ENCODE measurements at places on chromosomes 12 and 14.
A peak's percentile ranks its signal among the peaks of the same experiment; 100 is the strongest.

GRCh38 chr12:116603546-116604177, 44.5 kb downstream of the MAP1LC3B2 start:
- no peak for DNase-seq

DNA sequence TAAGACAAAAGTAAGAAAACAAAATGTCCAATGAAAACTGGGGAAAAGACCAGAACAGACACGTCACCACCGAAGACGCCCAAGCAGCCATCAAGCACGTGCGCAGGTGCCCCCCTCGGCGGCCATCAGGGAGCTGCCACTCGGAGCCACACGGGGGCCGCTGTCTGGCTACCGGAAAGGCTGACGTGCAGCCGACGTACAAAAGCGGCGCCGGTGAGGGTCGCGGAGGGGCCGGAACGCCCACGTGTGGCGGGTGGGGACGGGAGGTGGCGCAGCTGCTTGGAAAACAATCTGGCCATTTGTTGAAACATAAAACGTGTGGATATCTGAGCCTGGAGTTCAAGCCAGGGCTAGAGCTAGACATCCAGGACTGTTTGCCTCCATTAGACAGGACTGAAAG, 60.7 kb downstream of the GALNT9 start:
- no peak for DNase-seq

DNA sequence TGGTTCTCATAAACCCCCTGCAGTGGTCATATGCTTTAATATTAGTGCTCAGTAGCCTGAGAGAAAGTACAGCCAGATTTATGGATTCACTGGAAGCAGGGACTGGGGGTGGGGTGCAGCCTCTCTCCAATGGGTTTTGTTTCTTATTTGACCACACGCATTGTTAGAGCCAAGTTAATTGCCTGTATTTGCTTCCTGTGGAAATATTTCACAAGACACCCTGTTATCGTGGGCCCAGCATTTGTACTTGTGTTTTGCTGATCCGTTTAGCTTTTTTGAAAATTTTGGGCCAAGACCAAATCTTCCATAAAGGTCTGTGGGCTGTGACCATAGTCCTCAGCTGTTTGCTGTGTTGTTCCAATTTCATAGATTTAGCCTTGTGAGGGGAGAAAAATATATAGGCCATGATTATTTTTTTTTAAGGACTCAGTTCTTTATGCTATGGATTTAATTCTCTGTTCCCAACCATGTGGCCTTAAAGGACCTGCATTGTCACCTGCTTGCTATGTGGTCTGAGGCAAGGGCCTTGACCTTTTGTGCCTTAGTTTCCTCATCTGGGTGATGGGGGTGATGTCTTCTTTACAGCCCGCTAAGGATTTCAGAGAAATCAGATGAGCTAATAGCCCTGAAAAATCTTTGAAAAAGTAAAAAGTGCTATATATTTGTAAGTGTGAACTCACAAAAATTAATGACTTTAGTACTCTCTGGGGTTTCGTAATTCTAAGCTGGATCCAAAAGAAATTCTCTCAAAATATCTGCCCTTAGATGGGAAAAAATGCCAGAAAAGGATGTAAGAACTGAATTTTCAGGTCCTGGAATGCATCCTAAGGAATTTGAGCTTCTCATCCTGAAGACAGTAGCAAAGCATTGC, 370.2 kb downstream of the DPF3 start:
- no peak for DNase-seq

- DNase-seq, result no peak
Observed at GRCh38 chr12:115998119-115998633, 279.3 kb downstream of the MED13L start.

DNA sequence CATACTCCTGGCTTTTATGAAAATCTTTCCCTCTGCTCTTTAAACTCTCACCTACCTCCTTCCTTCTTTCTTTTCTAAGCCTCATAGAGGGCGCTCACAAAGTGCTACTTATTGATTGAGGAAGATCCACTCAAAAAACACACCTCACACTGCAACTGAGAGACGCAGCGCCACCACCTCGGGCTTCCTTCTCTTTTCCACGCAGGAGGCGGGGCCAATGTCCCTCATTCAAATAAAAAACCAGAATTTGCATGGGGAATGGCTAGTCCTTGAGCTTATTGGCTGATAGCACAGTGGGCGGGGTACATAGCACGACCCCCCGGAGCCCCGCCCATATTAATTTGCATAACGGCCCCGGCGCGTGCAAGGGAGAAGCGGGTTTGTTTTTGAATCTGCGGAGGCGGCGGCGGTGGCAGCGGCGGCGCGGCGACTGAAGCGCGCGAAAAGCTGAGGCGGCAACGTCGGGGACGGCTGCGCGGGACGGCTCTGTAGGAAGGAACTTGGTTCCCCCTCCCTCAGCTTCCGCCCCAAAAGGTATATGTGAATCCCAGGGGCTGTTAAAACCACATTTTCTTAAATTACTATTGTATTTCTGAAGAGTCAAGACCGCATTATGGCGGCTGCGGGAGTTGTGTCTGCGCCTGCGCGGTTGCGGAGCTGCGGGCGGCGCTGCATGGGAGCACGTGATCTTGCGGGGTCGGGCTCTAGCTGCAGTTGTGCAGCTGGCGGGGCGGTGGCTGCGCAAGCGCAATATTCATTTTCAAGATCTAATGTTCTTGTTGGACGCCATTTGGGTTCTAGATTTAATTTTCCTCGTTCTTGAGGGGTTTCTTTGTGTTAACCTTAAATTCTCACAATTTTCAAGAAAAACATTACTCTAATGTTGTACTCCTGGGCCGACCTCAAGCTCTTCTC, at the start of gene ATF7IP:
TSS of gene ATF7IP (plus strand) at position 389 of the 915 bp plus-strand sequence. CDS start 58,234 bp downstream, outside the sequence.
- peak; percentile 74 for DNase-seq

- no peak for DNase-seq
Observed at GRCh38 chr14:59239022-59239421, 50.6 kb downstream of the DAAM1 start.

DNA sequence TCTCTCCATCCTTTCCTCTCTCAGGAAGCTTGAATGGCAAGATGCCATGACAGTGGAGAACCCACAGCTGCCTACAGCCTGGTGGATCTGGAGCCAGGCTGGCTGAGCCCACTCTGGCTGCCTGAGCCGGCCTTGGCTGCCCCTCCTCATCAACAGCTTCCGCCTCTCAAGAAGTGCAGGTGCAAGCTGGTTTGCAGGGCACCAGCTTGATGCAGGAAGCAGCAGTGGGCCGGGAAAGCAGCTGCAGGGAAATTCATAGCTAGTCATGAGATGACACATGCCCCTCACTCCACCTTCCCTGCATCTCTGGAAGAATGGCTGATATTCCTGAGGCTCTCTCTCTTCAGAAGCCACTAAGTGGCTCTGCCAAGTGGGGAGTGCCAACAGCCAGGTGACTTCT, 289.1 kb downstream of the RPS29 start:
- DNase-seq, result no peak

DNA sequence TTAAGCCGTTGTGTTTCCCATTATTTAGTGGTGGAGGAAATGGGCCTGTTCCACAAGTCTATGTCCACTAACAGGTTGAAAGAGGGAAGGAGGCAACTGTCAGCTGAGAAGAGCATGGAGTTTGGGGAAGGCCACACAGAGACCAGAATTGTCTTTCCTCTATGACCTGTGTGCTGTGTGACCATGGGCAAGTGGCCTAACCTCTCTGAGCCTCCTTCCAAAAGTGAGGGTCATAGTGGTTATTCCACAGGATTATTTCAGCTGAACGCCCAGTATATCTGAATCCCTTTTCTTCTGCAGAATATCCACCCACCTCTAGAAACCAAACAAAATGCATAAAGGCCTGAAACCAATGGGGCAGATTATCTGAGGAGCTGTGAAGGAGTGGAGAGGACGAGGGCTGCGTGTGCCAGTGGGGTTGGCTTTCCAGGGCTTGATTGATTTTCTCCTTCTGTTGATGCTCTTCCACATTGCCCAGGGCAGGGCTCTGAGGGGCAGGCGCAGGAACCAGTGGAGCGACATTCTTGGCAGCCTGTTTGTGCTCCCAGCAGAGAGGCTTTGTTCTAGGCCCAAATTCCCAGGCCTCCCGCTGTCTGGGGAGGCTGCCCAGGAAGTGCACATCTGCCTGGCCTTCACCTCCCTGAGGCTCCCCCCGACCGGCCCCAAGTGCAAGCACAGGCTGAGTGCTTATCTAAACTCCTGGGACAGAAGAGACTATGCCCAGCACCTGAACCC, 452.7 kb downstream of the BCL11B start:
- DNase-seq, result no peak

DNA sequence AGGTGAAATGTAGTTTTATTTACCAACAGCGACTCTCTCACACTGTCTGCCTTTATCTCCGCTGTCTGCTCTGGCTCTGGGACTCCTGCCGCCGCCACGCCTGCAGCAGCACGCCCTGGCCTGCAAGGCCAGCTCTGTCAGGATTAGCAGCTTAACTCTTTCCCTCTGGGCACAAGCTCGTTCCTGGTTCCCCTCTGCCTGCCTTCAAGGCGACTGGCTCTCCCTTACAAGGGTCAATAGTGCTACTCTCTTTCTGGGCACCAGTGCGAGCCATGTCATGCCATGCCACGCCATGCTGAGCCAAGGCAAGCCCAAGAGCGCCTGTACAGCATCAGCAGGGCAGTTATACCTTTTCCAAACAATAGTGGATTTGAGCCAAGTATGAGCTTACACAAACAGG, 3.6 kb upstream of the CLEC2B start:
- no peak for DNase-seq

DNA sequence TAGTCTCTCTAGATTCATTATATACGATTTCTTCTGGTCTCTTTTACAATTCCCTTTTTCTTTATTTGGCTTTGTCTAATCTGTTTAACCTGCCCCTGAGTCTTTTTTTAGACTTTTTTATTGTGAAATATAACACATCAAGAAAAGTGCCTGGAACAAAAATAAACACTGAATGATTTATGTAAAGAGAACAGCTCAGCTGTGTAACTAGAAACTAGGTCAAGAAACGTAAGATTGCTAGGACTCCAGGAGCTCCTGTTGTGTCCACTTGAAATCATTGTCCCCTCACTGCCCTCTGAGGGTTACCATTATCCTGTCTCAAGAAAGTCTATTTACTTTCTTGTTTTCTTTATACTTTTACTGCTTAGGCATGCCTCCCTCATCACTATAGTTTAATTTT, 23.1 kb downstream of the EXD2 start:
- DNase-seq, result no peak

DNA sequence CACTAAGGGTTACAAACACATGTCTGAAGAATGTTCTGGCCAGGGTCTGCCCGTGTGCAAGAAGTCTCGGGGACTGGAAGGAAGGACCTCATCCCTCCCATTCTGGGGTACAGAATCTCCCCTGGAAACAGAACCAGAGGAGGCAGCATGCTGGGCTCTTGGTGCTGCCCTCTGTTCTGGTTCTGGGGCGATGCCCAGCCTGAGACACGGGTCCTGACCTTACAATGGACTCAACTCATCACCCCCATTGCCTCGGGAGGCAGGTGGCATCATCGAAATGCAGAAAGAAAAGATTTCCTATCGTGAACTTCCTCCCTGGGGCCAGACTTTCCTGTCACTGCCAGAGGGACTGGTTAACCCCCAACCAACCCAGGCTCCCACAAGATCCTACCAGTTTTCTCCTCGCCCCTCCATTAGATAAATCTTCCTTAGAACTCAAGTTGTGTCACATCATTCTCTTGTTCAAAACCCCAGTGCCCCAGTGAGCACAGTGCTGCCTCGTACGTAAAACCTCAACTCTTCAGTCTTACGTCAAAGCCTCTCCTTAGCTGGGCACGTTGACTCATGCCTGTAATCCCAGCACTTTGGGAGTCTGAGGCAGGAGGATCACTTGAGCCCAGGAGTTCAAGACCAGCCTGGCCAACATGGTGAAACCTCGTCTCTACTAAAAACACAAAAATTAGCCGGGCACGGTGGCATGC, 52.1 kb downstream of the PSMA6 start:
- DNase-seq, result no peak

- peak; percentile 32 for DNase-seq
Observed at GRCh38 chr12:63668028-63668799, at the start of gene DPY19L2. Gene DPY19L2 (minus strand): TSS chr12:63668493. CDS start chr12:63668393, 100 bp downstream.

- no peak for DNase-seq
Observed at GRCh38 chr12:57838594-57839302, 7.8 kb downstream of the CTDSP2 start.

DNA sequence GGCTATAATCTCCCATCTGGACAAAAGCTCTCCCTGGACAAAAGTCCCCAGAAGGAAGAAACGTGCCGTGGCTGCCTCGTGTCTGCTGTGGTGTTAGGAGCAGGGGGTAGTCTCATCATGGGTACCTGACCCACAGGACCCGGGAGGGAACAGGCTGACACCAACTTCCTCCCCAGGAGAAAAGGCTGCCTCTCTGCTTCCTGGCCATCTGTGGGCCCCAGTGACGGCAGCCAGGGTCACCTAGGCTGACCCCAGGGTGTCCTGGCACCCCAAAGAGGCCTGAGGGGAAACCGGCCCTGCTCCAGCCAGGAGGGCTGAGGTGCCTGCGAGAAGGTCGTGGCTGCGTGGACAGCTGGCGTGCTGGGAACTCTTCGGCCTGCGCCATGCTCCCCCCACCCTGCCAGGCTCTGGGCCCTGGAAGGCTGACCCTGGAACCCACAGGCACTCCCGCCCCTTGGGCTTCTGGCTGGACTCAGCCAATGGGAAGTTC, 133.9 kb downstream of the RFLNA start:
- no peak for DNase-seq

- no peak for DNase-seq
Observed at GRCh38 chr14:24123424-24124417, 6.7 kb upstream of the FITM1 start.

DNA sequence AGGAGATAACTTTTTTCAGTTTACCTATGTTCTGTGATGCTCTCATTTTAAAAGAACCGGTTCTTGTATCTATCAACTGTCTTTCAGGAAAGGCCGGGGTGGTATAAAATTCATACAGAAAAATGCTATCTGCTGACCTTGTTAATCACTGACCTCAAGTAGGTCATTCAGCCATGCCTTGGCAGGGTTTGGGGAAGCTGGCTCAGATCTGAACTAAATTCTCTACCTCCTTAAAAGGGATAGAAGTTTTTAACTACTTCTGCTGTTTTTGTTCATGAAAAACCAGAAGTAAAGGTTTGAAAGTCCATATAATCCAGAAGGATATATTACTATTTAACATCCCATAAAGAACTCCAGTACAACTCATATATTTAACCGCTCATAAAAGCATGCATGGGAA, 10.1 kb downstream of the MYRFL start:
- DNase-seq, result no peak

- DNase-seq, result no peak
Observed at GRCh38 chr14:101865288-101865687, 99.1 kb upstream of the DYNC1H1 start.

GRCh38 chr12:30610718-30611117, 85.0 kb downstream of the IPO8 start:
- no peak for DNase-seq

DNA sequence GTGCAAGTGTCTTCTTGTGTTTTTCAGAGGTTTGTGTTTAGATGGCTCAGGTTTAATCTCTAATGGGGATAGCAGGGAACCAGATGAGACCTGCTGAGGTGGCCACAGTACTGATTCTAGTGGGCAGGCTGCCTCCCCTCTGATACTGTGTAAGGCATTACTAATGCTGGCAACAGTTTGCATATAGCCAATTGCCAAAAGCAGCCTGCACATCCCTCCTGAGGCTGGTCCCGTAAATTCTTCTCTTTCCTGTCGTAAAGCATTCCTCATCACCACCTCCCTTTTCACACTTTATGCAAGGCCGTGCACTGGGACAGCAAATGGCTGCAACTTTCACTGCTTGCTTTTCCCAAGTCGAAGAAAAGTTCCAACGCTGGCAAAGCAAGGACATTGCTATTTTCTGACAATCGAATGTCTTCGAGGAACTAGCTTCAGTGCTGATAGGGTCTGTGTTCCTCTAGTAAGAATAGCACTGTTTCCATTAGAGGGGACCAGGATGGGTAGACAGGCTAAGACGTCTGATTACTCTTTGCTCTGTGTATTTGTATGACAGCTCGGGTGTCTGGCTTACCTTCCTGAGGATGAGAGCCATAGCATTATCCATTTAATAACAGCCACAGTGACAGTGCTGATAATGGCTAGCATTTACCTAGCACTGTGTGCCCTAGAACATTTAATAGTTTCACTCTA, 178.2 kb upstream of the HIF1A start:
- no peak for DNase-seq

Measured in activated CD8-positive, alpha-beta memory T cell treated with anti-CD3 and anti-CD28 coated beads for 48 hours (primary cell).